ENCODE measurements at places on chromosomes 16 and 17. TPM values are rescaled to one million over a fixed set of nuclear protein-coding genes. Genes with fewer than 3 reads are reported as not detected.

CES5A gene
- total RNA-seq = not detected

FBXO31 gene
- 29.9 TPM for total RNA-seq

CDH11 gene
- total RNA-seq = 176 TPM

ITGAD gene
- 0.20 TPM for total RNA-seq

C17orf78 gene
- total RNA-seq = not detected

CLDN6 gene
- total RNA-seq = not detected

HOXB1 gene
- not detected for total RNA-seq

ARHGDIG gene
- total RNA-seq = 1.3 TPM

KRT9 gene
- not detected for total RNA-seq

AURKB gene
- 1.4 TPM for total RNA-seq

SOX15 gene
- total RNA-seq = 0.67 TPM

ZNF597 gene
- 5.1 TPM for total RNA-seq

HSPB9 gene
- not detected for total RNA-seq

CETP gene
- 1.9 TPM for total RNA-seq

UTS2R gene
- not detected for total RNA-seq

KCNAB3 gene
- total RNA-seq = 5.9 TPM

GJD3 gene
- 2.8 TPM for total RNA-seq

PRSS36 gene
- 3.5 TPM for total RNA-seq

PLA2G10 gene
- 6.6 TPM for total RNA-seq

TMEM114 gene
- not detected for total RNA-seq

KRT27 gene
- total RNA-seq = 0.55 TPM

GCGR gene
- not detected for total RNA-seq

ELMO3 gene
- 17.5 TPM for total RNA-seq

CRISPLD2 gene
- 61.9 TPM for total RNA-seq

PDF gene
- total RNA-seq = 8.8 TPM

HEATR9 gene
- total RNA-seq = 0.17 TPM

TBX2 gene
- total RNA-seq = 122 TPM

C16orf96 gene
- total RNA-seq = 0.32 TPM

KRT14 gene
- total RNA-seq = not detected

AFMID gene
- total RNA-seq = 32.5 TPM

ORAI3 gene
- 19.5 TPM for total RNA-seq

OR4D1 gene
- total RNA-seq = not detected

NAGS gene
- total RNA-seq = 7.1 TPM

PYDC1 gene
- not detected for total RNA-seq

FOXK2 gene
- 62.4 TPM for total RNA-seq

RHBDL3 gene
- 0.41 TPM for total RNA-seq

ABCA3 gene
- 598 TPM for total RNA-seq

CCDC43 gene
- 18.8 TPM for total RNA-seq

KRT25 gene
- not detected for total RNA-seq

EVPL gene
- 46.8 TPM for total RNA-seq

IL21R gene
- total RNA-seq = 3.9 TPM

WFIKKN1 gene
- 1.5 TPM for total RNA-seq

SLFN14 gene
- total RNA-seq = not detected

CTRB2 gene
- total RNA-seq = 0.78 TPM

MIEN1 gene
- total RNA-seq = 48.5 TPM

PDILT gene
- not detected for total RNA-seq

CEP295NL gene
- 4.2 TPM for total RNA-seq

P3H4 gene
- 9.5 TPM for total RNA-seq

BCL6B gene
- total RNA-seq = 42.6 TPM

RASL10B gene
- total RNA-seq = 2.2 TPM

PRDM7 gene
- total RNA-seq = not detected

HOXB2 gene
- total RNA-seq = 11.0 TPM

KRTAP3-2 gene
- total RNA-seq = not detected

HAP1 gene
- total RNA-seq = 0.58 TPM

ABCA6 gene
- total RNA-seq = 36.3 TPM
